ENCODE measurements at places on chromosomes 4 and X.

- DNase-seq = no peak
Observed at GRCh38 chrX:43702660-43703059, 46.6 kb downstream of the MAOA start.

GRCh38 chr4:138542191-138542776 lies 300.1 kb upstream of the SLC7A11 start:
- DNase-seq = no peak

DNA sequence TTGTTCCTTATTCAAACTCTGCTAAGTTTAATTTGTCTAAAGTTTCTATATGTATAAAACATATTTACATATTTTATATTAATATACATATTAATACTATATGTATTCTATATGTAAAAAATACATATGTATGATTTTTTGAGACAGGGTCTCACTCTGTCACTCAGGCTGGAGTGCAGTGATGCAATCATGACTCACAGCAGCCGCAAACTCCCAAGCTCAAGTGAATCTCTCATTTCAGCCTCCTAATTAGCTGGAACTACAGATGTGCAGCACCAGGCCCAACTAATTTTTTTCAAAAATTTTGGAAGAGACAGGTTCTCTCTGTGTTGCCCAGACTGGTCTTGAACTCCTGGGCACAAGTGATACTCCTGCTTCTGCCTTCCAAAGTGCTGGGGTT lies 684.9 kb downstream of the TRAM1L1 start:
- no peak for DNase-seq

DNA sequence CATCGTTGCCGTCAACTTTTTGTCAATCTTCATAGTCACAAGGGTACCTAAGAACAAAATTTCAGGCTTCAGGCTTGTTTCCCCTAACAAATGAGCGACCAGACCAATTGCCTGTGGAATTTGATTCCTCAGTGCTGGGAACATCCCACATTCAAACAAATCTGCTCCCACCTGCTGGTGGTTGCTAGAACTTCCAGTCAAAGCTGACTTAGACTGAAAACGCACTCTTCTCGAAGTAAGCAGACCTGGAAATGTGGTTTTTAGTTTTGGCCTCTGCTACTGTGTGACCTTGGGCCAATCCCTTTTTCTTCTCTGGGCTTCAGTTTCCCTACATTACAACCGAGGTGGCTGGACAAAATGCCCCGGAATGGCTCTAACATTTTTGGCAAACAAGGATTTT lies 1.8 kb upstream of the GABRQ start:
- DNase-seq = no peak

GRCh38 chr4:123750044-123750443 lies 353.4 kb downstream of the SPRY1 start:
- no peak for DNase-seq

GRCh38 chrX:9902656-9903055 lies 64.5 kb upstream of the CLDN34 start:
- DNase-seq = no peak

Data from stimulated activated CD8-positive, alpha-beta memory T cell treated with anti-CD3 and anti-CD28 coated beads, Interleukin-7, amount 100 ng/mL, for 1 hour (primary cell).